ENCODE measurements at places on chromosomes 6 and 20.
A peak's percentile ranks its signal among the peaks of the same experiment; 100 is the strongest.

DNA sequence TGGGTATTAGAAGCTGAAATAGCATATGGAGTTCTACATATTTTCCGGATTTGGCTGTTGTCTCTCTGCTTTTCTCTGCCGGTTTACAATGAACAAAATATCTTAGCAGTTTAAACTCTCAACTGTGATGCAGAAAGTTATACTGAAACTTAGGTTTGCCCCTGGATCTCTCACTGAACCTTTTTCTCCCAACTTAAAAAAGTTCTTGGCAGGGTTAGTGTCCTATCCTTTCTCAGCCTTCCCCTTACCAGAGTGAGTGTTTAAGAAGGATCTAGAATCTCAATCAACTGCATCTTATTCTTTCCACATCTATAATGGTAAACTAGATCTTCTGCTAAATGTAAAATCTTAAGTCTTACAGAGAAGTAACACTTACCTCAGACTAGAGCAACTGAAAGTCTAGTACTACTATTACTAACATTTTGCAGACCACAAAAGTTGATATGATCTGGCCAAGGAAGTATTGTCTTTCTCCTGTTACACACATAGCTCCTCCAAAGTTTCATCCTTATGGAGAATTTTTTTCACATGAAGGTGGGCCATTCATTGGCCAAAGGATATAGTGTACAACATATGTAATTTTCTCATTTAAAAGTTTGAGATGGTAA is 392.3 kb upstream of the RUNX2 start:
- peak; percentile 28 for DNase-seq

DNA sequence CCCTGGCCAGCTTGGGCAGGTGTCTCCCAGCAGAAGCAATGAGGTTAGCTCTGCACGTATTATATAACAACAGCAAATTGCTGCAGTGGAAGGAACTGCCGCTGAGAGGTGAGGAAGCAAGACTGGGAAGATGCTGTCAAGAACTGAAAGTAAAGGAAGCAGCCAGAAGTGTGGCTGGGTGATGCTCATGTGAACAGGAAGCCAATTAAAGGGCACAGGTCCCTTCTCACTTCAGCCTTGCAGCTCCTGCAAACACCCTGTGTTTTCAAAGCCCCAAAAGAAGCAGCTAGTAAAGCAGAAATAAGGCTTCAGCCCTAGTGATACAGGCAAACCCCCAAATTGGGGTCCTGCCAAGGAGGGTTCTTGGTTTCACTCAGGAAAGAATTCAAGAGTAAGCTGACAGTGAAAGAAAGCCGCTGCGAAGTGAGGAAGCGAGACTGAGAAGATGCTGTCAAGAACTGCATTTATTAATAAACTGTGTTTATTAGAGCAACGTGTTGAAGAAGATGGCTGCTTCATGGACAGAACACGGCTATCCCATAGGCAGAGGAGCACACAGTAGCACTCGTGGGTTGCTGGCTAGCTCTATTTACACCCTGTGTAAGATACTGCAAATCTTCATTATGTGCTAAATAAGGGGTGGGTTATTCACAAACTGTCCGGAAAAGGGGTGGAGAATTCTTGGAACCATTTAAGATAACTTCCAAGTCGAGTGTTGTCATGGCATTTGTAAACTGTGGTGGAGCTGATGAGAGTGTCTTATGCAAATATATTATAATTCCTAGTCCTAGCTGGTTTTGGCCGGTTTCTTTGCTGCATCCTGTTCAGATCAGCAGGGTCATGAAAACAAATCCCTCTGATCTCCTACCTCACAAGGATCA is 152.2 kb downstream of the LINC00237 start:
- no peak for DNase-seq

GRCh38 chr6:16700202-16700915 is 60.9 kb downstream of the ATXN1 start:
- DNase-seq: peak; percentile 71

- DNase-seq: no peak
Observed at GRCh38 chr6:3317741-3318211, 59.0 kb downstream of the PSMG4 start.

GRCh38 chr6:142566628-142567396 is 265.0 kb downstream of the ADGRG6 start:
- peak; percentile 63 for DNase-seq

DNA sequence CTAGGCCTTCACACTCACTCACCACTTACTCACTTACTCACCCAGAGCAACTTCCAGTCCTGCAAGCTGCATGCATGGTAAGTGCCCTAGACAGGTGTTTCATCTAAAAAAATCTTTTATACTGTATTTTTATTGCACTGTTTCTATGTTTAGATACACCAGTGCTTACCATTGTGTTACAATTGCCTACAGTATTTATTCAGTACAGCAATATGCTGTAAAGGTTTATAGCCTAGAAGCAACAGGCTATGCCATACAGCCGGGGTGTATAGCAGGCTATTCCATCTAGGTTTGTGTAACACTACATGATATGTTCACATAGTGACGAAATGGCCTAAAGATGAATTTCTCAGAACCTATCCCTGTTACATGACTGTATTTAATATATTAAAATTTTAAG is 37.1 kb upstream of the KCNK5 start:
- no peak for DNase-seq

All from activated CD4-positive, alpha-beta T cell treated with anti-CD3 and anti-CD28 coated beads, Interleukin-10, Interleukin-2, amounts not matched to agents 100 ng/mL and 50 ng/mL, durations not matched to agents 16 hours and 8 hours (primary cell).